ENCODE measurements at places on chromosomes 1 and 21.

DNA sequence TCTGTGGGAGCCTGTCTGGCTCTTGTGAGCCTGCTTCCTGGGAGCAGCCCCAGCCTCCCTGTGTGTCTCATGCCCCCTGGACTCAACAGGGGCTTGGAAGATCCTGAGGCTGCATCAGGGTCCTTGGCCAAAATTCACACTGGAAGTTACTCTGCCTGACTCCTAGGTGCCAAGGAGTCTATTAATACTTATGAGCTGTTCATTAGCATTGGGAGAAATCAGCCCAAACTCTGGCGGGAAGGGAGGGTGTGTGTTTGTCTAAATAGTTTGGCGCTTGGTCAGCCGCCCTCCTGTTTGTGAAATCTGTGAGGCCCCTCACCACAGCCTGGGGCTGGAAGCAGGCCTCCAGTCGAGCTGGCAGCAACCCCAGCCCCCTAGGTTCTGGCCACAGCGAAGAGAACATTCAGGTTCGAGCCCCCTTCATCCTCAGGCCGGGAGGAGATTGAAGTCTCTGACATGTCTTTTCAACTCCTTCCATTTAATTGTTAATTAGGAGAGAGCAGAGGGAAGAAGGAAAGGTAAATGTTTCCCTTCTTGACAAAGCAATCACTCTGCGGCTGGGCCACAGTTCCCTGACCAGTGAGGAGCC lies 82.1 kb upstream of the F3 start:
- DNase-seq = no peak

DNA sequence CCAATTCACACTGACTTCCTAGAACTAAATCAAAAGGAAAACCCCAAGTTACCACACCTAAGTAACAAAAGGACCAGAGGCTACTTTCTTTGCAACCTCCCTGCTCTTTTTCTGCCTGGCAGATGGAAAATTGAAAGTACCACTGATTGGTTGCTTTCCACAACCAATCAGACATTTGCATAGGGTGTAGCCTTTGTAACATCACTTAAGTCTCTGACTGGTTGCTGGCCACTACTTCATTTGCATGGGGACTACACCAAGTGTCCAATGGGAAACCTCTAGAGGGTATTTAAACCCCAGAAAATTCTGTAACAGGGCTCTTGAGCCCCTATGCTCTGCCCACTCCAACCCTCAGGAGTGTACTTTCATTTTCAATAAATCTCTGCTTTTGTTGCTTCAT lies 365.0 kb downstream of the LTN1 start:
- DNase-seq = no peak

- DNase-seq = no peak
These were observed 25.2 kb upstream of the MAP3K7CL start for GRCh38 chr21:29105218-29105617.

- DNase-seq = no peak
These were observed 194.6 kb downstream of the ST6GALNAC3 start for GRCh38 chr1:76269155-76269554.

- DNase-seq = no peak
These were observed 21.4 kb downstream of the KIRREL1 start for GRCh38 chr1:158014731-158015320.

DNA sequence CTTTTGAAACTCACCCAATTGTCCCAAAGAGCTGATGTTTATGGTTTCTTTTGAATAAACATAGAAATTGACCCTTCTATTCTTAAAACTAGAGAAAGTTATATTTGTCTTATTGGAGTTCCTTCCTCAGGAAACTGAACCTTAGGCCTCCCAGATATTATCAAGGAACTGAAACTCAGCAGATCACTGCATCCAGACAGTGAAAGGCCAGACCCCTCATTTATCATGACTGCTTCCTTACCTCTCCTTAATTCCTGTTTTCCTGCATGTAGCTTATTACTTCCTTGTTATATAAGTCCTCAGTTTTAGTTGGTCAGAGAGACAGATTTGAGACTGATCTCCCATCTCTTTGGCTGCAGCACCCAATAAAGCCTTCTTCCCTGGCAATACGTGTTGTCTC lies 27.5 kb downstream of the SLC22A15 start:
- DNase-seq = no peak

- no peak for DNase-seq
These were observed 7.1 kb downstream of the TMEM51 start for GRCh38 chr1:15160626-15161025.

DNA sequence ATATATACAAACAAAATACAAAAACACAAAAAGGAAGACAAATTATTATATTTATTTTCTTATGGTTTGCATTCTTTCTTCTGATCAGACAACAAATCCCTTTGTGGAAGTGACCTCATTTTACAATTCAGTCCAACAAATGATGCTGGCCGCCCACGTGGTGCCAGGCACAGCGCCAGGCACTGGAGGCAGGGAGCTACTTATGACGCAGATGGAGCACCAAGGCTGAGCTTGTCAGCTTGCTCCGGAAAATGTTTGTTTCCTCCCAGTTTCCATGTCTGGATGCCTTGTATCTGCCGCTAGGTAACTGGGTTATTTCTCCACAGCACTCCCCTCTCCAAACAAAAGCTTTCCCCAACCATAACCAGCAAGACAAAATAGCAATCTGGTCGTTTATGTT lies 30.7 kb upstream of the CD34 start:
- peak; percentile 94 for DNase-seq

- no peak for DNase-seq
These were observed 421.0 kb downstream of the ADGRL2 start for GRCh38 chr1:82221721-82222120.

GRCh38 chr1:84467298-84467697 lies 11.8 kb upstream of the RPF1 start:
- DNase-seq = no peak

- no peak for DNase-seq
These were observed 118.2 kb downstream of the FAF1 start for GRCh38 chr1:50841791-50842387.

- no peak for DNase-seq
These were observed 1.0 kb downstream of the ZNF496 start for GRCh38 chr1:247330548-247331171.
